NCI-H460 (cell line): ENCODE measurements at places on chromosomes 1 and 21. TPM values are rescaled to one million over a fixed set of nuclear protein-coding genes. Genes with fewer than 3 reads are reported as not detected.
A peak's percentile ranks its signal among the peaks of the same experiment; 100 is the strongest.

DNA sequence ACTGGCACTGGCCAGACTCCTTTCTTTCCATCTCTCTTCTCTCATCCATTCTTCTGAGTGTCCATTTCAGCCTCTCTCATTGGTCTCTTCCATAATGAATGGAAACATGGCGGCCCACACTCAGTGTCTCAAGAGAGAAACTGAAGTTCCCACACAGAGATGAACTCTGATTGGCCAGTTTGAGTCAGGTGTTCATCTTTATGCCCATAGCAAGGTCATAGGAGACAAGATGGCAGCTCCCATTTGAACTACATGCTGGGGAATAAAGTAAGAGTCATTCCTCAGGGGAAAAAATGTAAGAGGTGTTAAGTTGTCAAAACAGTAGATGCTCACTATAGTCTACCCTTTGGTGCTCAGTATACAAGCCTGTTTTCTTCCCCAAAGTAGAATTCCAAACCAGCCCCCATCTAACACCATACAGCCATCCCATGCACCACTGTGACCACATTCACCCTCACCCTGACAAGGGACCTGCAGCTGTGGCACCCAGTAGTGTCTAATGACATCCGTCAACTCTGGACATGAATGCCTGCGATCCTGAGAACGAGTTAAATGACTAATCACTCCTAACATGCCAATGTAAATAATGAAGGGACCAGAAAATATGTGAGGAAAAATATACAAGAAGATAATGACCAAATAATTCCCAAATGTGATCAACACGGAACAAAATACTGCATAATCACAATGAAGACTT lies 12.4 kb downstream of the CDA start:
- DNase-seq, result no peak

GRCh38 chr1:7489586-7489985 lies 281.5 kb upstream of the VAMP3 start:
- DNase-seq, result no peak

DNA sequence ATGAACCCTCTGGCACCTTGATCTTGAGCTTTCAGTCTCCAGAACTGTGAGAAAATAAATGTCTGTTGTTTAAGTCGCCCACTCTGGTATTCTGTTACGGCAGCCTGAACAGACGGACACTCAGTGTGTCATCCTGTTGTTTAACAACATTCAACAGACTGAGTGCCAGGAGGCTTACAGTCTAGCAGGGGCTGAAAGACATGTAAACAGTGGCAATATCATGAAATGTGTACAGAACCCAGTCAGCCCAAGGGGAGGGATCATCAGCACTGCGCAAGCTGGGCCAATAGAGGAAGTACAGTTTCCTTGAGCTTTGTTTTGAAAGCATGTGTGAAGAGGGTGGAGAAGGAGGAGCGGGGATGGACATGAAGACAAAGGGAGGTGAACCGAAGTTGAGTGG lies 13.6 kb downstream of the DIP2A start:
- DNase-seq, result no peak

DNA sequence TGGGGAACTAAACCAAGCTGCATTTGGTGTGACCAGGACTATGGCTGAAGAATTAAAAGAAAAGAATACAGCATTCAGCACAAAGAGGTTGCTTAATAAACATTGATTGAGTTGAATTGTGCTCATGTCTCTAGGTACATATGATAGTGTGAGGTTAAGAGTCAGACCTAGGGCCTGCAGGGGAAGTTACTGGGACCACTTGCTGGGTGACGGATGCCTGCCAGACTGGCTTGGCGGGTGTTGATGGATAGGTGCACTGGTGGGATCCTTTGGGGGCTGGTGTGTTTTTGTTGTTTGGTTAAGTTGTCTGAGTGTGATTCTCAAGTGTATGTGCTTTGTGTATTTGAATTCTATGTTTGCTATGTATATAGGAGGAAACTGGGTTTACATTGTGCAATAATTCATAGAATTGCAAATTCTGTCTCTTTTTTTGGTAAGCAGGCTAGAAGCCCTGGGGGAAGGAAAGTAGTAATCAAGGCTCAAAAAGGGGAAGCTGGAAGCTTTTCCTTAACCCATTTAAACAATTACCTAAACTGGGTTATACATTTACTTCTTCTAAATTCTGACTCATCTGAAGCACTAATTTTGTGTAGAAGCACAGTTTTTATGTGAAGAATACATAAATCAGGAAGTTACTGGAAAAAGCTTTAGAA lies 1.8 kb downstream of the CD101 start:
- DNase-seq, result no peak

- DNase-seq, result no peak
Observed at GRCh38 chr1:14944471-14944985, 209.0 kb upstream of the TMEM51 start.

GRCh38 chr1:113247355-113247754 lies 143.0 kb upstream of the MAGI3 start:
- DNase-seq, result no peak

GRCh38 chr1:245704765-245705164 lies 550.0 kb downstream of the KIF26B start:
- DNase-seq, result no peak

LYSMD1 gene
- 18.0 and 25.1 TPM in 2 replicates for total RNA-seq

DNA sequence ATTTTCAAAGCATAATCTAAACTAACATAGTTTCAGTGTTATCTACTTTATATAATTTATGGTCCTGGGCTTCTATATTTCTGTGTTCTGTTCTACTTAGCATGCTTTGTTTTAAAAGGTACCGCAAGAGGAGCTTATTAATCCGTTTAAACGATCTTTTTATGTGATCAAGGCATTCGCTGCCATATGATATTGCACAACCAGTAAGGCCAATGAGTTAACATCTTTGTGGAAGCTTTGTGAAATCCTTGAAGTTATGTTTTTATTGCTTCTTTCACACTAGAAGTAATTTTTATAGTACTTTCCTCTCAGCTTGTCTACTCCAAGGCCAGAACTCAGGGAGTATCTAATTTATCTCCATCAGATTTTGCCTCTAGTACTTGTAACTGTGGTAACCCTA lies 8.9 kb downstream of the LRRC8C start:
- DNase-seq, result no peak

- no peak for DNase-seq
Observed at GRCh38 chr1:88973520-88974137, 18.8 kb downstream of the KYAT3 start.

OVAAL gene
- not detected in 2 replicates for total RNA-seq

DNA sequence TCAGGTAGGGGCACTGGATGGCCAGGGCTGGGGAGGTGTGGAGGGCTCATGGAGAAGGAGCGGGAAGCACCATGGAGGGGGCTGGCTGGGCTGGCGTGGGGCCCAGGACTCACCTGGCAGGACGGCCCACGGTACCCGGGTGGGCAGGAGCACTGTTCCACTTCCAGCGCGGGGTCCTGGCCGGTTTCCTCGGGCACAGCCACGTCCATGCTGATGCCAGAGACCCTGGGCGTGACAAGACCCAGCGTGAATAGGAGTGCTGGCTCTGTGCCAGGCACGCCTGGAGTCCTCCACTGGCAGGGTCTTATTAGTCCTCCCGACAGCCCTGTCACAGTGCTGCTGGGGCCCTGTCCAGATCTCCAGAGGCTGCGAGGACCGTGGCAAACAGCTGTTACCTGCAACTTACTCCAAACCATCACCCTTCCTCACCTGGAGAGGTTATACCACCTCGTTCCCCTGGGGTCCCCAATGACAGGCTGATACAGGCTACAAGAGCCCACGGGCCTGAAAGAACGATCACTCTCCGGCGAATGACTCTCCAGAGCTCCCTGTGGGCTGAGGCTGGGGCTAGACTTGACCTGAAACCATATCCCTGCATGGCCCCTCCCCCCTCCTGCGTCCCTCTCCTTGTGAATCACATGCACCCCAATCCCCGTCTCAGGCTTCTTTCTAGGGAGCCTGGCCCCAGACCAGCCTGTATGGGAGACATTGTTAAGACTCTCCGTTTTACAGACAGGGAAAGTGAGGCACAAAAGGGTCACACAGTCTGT lies 62.1 kb downstream of the HSPG2 start:
- DNase-seq, result no peak

DNA sequence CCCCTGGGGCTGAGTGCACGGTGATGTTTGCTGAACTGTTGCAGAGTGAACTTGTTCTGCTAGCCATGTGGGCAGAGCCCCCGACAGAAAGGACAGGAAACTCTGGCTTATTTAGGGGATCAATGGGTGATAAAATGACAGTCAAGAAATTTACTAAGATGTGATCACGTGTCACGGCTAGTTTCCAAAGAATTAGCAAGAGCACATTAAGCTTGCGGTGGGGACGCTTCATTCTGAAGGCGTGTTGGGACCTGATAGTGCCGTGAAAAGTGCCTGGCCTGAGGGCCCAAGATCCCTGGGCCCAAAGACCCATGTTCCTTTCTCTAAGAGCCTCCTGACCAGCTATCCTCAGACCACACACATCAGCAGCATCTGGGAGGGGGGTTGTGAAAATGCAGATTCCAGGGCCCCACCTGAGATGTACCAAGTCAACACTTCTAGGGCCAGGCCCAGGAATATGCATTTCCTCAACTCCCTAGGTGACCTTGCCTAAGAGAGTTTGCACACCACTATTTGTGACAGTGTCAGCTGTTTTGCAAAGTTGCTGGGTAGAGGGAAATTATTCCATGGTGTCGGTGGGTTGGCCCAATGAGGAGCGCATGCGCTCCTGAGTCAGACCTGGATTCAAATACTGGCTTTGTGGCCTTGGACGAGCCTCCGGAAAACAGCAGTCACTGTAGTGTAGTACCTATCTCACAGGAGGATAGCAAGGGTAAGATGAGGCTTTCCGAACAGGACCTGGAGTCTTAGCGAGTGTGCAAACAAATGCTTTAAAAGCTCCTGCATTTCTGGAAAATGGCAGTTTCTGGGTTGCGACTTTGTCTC lies 77.5 kb downstream of the SPSB1 start:
- DNase-seq, result no peak

- no peak for DNase-seq
Observed at GRCh38 chr1:165187031-165188009, 169.2 kb downstream of the LMX1A start.

DNA sequence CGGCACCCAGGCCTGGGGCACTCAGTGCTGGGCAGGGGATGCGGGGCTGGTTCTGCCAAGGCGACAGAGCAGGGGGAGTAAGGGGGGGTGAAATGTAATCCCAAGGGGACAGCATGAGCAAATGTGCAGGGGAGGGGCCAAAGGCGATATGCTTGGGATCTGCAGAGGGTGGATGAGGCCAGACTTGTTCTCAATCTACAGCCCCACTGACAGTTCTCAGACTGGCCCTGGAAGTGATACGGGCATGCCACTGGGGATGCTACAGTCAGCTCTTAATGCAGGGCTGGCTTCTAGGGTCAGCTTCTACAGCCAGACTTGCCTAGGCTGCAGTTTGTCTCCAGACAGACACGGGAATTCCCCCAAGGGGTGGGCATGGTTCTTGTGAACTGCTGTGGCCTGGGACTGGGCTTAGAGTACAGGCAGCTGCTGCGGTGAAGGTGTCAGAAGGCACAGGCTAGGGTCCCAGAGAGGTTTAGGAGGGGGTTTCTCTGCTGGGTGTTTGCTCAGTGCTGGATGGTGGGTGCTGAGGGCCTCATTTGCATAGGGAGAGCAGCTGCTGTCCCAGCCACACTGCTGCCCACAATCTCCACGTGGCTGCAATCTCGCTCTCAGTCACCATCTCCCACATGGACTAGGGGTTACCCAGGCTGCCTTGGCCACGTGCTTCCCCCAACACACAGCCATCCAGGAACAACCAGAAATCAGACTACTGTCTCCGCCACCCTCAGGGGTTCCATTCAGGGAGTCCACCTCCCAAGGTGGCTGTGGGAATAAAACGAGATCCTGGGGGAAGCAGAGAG lies 190.1 kb downstream of the HIVEP3 start:
- no peak for DNase-seq

DNA sequence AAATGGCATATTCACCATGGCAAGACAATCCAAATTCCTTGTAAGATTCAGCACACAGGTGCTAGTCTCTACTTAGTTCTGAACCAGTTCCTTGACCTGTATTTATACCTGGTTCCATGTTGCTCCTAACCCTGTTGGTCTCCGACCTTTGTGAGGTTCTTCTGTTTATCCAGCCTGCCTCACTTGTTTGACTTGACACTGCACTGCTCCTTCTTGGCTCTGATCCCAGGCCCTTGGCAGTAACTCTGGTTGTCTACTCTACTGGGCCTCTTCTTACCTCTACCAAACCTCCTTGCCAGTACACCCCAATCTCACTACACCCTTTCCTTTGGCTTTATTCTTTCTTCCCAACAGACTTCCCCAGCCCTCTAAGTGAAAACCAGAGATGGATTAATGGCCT lies 419.4 kb upstream of the USP24 start:
- DNase-seq, result no peak

FAM110D gene
- total RNA-seq, result not detected in 2 replicates

GRCh38 chr1:30375156-30375555 lies 348.2 kb downstream of the MATN1 start:
- no peak for DNase-seq

DNA sequence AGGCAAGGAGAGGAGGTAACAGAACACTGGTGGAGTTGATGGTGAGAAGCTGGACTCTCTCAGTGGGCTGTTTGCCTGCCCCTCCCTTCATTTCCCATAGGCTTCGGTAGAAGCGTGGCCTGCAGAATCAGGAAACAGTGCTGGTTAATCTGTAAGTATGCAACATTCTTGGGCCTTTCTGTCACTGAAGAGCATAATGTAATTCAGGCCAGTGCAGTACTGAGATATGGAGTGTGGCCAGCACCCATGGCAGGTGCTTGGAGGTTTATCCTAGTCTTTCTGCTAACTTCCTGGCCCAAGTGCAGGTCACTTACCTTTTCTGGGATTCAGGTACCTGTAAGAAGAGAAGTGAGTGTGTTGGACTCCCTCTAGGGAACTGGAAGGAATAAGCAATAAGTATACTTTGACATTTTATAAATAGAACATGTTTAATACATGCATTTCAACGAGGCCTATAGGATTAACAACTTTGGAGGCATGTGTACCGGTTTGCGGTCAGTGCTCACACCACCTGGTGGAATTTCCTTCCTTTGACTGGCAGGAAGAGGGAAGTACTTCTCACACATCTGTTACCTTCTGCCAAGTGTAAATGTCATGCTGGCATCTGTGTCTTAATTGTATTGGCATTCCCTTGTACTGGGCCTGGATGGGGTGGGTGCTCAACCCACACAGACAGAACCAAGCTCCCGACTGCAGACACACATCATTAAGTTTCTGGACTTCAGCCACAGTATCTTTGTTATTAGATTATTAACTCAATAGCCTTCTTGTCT lies 105.5 kb downstream of the KIF26B start:
- no peak for DNase-seq

ZNF695 gene
- 12.0 and 13.1 TPM in 2 replicates for total RNA-seq

- DNase-seq, result peak; percentile 90
Observed at GRCh38 chr1:102879439-102879993, 228.8 kb downstream of the COL11A1 start.

DNA sequence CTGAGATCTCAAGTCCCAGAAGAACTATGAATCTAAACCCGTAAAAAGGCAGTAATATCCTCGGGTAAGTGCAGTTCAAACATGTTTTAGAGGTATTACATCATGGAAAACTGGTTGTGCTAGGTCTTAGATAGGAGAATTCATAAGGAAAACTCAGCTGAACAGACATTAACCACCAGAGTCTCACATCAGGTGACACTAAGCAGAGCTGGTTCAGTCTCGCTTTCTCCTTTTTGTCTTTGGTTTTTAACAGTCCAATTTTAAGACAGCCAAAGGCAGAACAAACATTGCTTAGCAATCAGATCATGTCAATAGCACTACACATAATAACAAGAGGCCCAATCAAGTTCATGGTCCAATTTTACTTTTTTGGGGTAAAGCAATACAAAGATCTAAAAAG lies 63.1 kb upstream of the MUTYH start:
- no peak for DNase-seq
